ENCODE measurements at places on chromosomes 2 and 18.

DNA sequence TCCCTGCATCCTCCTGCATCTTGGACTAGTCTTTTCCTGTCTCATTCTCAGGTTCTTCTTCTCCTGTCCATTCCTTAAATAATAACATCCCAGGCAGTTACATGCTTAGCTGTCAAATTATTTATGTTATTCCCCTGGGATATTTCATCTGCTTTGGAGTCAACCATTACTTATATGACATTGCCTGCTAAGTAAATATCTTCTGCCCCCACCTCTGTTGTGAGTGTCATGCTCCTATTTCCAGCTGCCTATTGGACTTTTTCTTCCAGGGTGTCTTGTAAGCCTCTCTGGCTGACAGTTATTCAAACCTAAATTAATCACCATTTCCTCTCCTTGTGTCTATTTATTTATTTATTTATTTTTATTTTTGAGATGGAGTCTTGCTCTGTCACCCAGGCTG, 124.7 kb upstream of the RASGRP3 start:
- no peak for DNase-seq

- DNase-seq: no peak
These were observed 21.2 kb downstream of the TEX44 start for GRCh38 chr2:231613663-231614558.

- no peak for DNase-seq
These were observed 14.9 kb downstream of the TRMT61B start for GRCh38 chr2:28855193-28855592.

GRCh38 chr2:48043131-48043700, 136.9 kb upstream of the FBXO11 start:
- no peak for DNase-seq

Measured in activated T-helper 1 cell treated with anti-CD3 and anti-CD28 coated beads, Interleukin-2, amount 50 U/mL, for 16 hours (primary cell).